ENCODE measurements at places on chromosomes 3 and 15.

DNA sequence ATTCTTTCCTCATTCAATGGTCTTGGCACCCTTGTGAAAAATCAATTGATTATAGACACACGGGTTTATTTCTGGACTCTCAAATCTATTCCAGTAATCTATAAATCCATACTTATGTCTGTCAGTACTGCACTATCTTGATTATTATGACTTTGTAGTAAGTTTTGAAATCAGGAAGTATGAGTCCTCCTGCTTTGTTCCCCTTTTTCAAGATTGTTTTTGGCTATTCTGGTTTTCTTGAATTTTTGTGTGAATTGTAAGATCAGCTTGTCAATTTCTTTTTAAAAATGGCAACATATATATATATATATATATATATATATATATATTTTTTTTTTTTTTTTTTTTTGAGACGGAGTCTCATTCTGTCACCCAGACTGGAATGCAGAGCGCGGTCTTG, 32.3 kb upstream of the CFAP20DC start:
- no peak for DNase-seq

DNA sequence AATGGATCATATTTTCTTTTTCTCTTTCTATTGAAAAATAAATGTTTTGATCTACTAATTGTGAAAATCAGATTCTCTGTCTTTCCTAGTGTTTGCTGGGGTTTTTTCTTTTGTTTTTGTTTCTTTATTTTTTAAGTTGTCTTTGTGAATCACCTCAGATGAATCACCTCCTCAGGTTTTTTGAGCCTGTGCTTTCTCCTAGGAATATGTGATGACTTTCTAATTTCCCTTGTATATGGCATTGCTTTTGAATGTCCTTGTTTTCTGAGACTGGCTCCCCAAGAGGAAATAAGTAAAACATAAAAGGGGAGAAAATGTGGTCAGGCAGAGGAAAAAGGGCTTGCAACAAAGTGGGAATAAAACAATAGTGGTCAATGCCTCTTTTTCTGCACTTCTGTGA, 750.0 kb downstream of the ZPLD1 start:
- DNase-seq: no peak

- no peak for DNase-seq
These were observed 81.2 kb downstream of the SRGAP3 start for GRCh38 chr3:9168241-9168741.

GRCh38 chr15:82135638-82136037, 89.8 kb upstream of the MEX3B start:
- DNase-seq: no peak

- DNase-seq: no peak
These were observed 83.8 kb upstream of the DPH6 start for GRCh38 chr15:35629766-35630165.

DNA sequence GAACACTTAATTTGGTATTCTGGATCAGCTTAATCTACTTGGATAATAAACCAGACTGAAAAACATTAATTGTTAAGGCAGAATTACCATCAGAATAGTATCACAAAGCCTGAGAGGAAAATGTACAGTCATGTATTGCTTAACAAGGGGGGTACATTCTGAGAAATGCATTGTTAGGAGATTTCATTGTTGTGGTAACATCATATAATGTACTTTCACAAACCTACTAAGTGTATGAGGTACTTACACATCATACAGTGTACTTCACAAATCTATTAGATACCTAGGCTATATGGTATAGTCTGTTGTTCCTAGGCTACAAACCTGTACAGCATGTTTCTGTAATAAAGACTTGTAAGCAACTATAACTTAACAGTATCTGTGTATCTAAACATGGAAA, 68.2 kb downstream of the NBEAL2 start:
- DNase-seq: no peak

DNA sequence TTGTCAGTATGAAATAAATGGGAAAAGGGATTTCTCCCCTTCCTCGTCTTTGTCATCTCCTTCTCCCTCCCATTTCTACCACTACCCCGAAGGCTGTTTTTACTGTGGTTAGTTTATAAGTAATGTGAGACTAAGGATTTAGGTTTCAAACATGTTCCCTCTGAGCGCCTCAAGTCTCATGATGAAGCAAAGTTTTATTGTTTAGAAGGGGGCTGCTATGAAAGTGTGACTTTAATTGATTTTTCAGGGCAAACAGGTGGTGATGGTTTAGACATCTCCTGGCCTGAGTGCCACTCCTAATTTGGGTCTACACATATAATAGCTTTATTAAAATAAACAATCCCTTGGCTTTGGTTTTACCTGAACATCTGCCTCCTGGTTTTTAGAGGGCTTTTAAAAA, 185.5 kb downstream of the MCTP2 start:
- DNase-seq: no peak

DNA sequence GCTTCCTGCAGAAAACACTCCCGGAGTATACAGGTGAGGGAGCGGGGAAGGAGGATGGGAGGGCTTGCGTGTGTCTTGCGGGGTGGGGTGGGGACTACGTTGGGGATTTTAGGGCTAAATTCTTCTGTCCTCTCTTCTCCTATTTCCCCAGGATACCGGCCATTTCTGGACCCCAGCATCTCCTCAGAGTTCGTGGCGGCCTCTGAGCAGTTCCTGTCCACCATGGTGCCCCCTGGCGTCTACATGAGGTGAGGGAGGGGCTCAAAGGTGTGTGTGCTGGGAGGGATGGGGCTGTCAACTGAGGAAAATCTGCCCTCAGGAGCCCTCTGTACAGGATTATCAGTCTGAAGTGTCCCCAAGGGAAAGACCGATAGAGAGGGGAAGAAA, 6.6 kb downstream of the DUOX1 start:
- DNase-seq: no peak

DNA sequence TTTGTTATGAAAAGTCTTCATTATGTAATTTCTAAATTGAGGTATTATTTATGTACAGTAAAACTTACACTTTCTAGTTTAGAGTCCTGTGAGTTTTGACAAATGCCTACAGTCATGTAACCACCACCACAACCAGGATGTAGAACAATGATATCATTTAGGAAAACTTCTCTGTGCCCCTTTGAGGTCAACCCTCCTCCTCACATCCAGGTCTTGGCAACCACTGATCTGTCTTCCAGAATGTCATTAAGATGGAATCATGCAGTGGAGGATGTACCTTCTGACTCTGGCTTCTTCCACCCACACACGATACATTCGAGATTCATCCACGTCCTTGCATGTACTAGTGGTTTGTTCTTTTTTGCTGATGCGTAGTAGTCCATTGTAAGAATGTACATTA, 23.2 kb downstream of the MINAR1 start:
- DNase-seq: no peak

- DNase-seq: no peak
These were observed 61.8 kb downstream of the ZBBX start for GRCh38 chr3:167318306-167318705.

DNA sequence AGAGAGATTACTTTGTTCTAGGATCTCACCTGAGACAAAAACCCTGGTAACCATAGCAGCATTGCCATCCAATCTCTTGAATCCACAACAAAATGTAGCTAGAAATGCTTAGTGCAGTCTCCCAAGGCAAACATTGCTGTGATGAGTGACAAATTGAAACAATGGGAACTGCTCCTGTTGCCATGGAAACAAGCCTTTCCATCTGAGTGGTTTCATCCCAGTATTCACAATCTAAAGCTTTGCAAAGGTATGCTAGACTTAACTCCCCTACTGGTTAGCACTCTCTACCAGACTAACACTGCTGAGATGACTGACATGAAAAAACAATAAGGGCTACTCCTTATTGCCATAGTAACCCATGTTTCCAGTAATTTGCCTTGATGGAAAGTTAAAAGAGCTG, 172.6 kb upstream of the CNTN3 start:
- DNase-seq: no peak

DNA sequence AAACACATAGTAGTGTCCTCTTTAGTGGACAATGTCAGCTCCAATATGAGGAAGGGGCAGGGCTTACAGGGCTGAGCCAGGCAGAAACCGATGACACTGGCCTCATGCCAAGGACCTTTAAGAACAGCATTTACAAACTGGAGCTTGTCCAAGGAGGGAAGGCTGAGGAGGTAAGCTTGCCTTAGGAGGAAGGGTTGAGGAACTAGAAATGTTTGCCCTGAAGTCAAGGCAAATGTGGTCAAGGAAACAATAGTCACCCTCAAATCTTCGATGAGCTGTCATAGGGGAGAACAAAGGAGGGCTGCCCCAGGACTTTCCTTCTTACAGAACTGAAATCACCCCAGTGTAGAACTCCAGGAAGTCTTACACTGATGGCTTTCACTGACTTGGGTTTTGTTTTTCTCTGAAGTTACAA, 136.4 kb downstream of the LIPC start:
- peak; percentile 15 for DNase-seq

GRCh38 chr15:79779746-79780145, 117.1 kb downstream of the MTHFS start:
- DNase-seq: no peak

- DNase-seq: no peak
These were observed 84.8 kb upstream of the ICE2 start for GRCh38 chr15:60563539-60564404.

DNA sequence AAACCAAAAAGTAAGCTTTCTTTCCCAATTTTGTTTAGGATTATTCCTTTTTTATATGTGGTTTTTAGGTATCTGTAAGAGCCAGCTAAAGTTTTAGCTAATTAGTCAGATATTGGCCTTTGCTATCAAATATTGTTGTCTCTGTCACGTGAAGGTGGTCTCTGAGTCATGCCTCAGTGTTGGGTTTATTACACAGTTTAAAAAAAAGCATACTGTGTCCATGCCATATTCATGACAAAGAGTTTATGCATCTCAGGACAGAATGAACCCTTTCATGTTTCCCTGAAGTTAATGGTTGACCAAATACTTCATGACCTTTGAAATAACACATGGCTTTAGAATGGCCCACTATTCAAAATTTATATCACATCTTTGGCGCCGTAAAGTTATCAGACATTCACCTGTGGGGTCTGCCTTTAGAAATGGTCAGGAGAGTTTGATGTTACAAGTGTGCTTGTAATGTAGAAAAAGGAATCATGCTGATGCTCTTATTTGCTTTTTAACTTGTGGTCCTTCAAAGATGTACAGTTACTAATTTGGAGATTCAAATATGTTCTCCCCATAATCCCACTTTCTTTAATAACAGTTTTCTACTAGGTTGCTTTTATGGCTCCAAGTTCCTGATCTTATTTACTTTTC, 101.5 kb downstream of the MYRIP start:
- no peak for DNase-seq

DNA sequence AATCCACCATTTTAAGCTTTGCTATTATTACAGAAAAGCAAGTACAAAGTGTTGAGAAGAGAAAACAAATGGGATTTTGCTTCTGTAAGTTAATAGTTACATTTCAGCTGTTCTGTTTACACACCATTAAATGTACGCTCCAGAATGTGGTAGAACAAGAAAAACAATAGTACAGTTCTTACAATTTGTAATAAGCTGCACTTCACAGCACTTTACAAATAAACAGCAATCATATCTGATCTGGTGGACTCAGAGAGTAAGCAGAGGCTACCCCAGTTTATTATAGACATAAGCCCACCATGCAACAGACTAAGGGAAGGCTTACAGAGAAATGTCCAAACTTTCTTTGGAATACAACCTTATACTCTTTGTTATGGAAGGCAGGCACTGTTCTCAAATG, 126.4 kb downstream of the OXSM start:
- no peak for DNase-seq

DNA sequence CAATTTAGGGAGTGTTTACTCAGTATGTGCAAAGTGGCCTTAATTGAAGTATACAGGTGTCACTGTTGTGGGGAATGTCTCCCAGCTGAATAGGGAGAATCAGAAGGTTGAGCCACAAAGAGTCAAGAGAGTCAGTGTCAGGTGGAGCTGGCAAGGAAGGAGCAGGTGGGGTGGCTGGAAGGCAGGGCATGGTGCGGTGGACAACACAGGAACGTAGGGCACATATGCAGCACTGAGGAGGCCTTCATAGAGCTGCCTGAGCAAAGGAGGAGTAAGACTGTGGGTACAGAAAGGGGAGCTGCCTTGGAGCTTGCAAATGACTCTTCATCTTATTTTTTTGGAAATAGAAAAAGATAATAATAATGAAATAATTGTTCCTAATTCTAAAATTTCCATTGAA, 20.0 kb downstream of the ARHGEF3 start:
- no peak for DNase-seq

DNA sequence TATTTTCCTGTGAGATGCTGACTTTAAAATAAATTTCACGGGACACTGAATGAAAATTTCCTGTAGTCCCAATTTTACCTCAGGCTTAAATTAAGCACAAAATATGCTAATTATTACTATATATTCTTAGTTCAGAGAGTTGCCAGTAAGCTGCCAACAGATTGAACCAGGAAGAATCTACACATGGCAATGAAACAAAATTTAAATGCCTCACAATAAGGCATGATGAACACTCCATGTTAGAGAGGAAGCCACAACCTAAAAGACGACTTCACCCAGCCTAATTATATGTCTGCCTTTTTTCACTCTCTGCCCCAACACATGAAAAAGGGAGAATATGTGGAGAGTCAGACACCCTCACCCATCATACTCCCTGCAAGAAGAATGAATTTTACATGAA, 39.7 kb downstream of the DNAAF4 start:
- DNase-seq: no peak

DNA sequence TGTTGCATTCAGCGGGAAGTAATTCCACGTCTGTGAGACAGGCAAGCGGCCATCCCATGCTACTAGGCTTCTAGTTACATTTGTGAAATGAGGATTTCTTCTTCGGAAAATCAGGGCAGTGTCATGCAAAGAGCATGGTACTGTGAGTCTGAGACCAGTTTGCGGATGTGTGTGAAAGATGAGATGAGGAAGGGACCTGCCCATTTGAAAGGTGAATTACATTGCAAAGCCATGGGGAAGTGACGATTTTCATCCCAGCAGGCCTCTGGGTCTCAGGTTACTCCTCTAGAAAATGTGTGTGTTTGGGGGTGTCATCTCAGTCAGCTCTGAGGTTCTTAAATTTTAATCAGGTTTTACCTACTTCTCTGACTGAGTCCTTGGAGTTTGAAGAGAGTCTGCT, 16.1 kb downstream of the TLE3 start:
- no peak for DNase-seq

GRCh38 chr3:101573449-101574387, at the start of gene PCNP:
PCNP (plus strand) TSS chr3:101574180; CDS start chr3:101574216, 36 bp downstream.
- peak; percentile 100 for DNase-seq

DNA sequence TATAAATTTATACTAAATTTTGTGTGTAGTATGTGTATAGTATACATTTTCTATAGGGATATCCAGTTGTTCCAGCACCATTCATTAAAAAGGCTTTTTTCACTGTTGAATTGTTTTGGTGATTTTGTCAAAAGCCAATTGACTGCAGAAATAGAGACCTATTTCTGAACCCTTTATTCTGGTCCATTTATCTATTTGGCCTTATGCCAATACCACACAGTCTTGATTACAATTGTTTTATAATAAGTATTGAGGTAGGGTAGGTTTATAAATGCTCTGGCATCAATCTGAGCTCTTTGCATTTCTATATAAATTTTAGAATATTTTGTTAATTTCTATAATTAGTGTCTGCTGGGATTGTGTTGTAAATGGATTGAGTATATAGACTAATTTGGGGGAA, 6.5 kb upstream of the OPA1 start:
- DNase-seq: no peak

DNA sequence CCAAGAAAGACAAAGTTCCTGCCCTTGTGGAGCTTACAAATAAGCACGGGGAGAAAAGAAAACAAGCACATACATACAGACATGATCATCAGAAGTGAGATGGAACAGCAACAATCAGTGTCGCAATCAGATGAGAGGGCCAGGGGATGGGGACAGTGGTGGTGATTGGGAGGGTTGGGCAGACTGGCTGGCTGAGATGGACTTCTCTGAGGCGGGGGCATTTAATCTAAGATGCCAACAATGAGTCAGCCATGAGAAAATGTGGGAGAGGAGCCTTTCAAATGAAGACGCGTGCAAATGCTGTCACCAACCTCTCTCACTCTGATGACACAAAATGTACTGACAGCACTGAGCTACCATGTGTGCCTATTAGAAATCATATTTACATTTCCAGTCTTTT, 81.4 kb downstream of the NCEH1 start:
- no peak for DNase-seq
